ENCODE measurements at places on chromosomes 11 and 22.

DNA sequence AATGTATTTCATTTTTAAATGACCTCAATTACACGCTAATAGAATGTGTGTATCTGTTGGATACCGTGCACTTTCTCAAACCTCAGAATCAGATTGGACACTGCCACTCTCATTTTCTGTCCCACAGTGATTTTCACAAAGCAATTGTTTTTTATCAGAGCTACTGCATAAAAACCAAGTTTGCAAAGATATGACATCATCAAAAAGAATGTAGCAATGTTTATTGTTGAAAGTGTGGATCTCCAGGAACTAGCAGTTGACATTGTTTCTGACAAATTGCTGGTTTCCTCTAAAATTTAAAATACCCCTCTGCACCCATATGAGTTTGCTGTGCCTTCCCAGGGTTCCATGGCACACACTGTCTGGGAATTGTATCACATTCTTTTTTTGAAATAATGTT lies 362.7 kb upstream of the DDI1 start:
- DNase-seq = no peak

DNA sequence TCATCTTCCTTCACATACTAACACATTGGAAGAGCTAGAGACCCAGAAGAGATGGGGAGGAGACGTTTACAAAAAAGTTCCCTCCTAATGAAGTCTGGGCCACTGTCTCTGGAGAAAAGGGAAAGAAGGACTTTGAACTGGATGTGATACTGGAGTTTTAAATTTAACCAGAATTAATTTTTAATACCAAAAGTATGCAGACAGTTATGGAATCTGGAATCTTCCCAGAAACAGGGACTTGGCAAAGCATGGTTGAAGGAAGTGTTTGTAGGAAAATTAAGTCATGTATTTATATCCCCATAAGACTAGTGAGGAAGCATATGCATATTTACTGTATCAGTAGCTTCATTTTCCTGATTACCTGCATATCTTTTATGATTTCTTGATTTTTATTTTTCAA lies 215.5 kb downstream of the TTC28 start:
- no peak for DNase-seq

- no peak for DNase-seq
Observed at GRCh38 chr11:120284272-120284671, 40.8 kb upstream of the TLCD5 start.

DNA sequence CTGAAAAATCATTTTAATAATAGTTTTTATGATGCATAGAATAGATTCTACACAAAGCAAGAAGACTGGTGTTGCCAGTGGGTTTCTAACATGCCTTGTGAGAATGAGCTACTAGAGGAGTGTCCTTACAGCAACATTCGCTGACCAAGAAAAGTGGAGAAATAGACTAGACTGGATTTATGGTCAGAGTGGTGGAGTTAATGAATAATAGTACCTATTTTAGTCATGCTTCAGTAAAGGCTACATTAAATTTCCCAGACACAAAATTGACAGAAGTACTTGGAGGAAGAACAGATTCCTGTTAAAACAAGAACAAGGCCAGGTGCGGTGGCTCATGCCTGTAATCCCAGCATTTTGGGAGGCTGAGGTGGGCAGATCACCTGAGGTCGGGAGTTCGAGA lies 539.2 kb downstream of the ETS1 start:
- no peak for DNase-seq

- DNase-seq = no peak
Observed at GRCh38 chr22:32446321-32446720, 17.9 kb downstream of the BPIFC start.

GRCh38 chr11:107780136-107780535 lies 68.3 kb upstream of the SLN start:
- DNase-seq = no peak

DNA sequence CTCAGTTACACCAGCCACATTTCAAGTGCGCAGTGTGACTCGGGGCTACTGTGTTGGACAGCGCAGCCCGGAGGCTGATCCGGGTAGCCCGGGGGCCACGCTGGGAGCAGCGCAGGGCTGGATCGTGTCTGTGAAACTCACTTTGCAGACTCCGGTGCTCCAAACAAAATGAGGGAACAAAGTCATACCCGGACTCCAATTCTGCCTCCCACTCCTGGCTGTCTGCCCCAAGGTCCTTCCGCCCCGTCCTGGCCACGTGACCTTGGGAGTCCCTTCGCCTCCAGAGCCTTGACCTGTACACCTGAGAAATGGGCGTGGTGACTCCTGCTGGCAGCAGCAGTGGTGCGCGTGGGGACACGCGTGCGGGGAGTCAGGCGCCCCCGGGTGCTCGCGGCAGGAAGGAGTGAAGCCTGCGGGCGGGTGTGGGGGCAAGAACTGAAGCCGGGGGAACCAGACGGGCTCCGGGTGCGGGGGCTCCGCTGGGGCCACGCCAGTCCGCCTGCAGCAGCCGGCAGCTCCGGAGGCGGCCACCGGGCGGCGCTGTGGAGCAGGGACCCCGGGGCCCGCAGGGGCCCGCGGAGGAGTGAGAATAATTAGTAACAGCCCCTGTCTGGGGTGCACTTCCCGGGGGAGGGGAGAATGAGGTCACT lies 42.4 kb downstream of the KCNJ4 start:
- no peak for DNase-seq

- DNase-seq = no peak
Observed at GRCh38 chr11:44403587-44404273, 93.8 kb upstream of the ALX4 start.

GRCh38 chr22:38612217-38613006 lies 42.4 kb upstream of the DMC1 start:
- no peak for DNase-seq
